ENCODE measurements at places on chromosomes 12 and 14. TPM values are rescaled to one million over a fixed set of nuclear protein-coding genes. Genes with fewer than 3 reads are reported as not detected.

GRCh38 chr12:44874981-44875416 is 1.1 kb downstream of the NELL2 start:
- H3K36me3 ChIP-seq = peaks cover 12% of the 10 kb centered on the region
- peaks cover 2% of the 10 kb centered on the region for H3K27me3 ChIP-seq
- H3K4me3 ChIP-seq = peak overlapping the region; percentile 96
- peak; percentile 45 for DNase-seq
- H3K27ac ChIP-seq = peak overlapping the region; percentile 91

Gene C14orf180
- not detected for total RNA-seq

Gene KRT2
- total RNA-seq = not detected

DNA sequence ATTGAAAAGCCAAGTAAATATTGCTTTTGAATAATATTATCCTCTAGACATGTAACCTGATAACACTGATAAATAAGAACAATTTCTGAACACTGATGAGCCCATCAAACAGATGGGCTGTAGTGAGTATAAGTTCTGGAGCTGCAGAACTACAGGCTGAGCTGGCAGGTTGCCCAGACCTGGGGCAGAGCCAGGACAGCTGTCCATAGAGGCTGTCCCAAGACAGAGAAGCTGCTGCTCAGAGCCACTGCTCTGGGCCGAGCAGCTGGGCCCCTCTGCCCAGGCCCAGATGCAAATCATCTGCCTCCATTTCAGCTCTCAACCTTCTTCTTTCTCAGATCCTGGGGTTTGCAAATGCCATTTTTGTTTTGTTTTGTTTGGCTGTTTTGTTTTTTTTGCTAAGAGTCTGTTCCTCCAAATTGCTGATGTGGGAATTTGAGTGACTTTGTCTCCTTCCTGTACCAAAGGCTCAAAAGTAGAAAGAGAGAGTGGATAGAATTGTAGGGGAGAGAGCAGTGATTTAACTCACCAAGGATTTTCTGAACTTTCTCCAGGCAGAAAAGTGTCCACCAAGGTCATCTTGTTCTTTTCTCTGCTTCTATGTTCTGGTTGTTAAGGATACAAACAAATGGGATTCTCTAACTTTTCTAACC is 4.0 kb upstream of the TESPA1 start:
- no peak for DNase-seq
- H3K27me3 ChIP-seq = no peaks in the 10 kb centered on the region
- H3K27ac ChIP-seq = peak overlapping the region; percentile 32
- peaks cover 44% of the 10 kb centered on the region for H3K4me1 ChIP-seq
- no peak overlapping the region for H3K4me3 ChIP-seq

GRCh38 chr14:99118946-99119345 is 153.1 kb downstream of the BCL11B start:
- H3K36me3 ChIP-seq = no peaks in the 10 kb centered on the region
- H3K27me3 ChIP-seq = peaks cover 10% of the 10 kb centered on the region
- DNase-seq = no peak

GRCh38 chr12:86623267-86623666 is 367.1 kb upstream of the MGAT4C start:
- H3K36me3 ChIP-seq = no peaks in the 10 kb centered on the region
- H3K27ac ChIP-seq = no peak overlapping the region
- H3K4me1 ChIP-seq = no peaks in the 10 kb centered on the region
- no peaks in the 10 kb centered on the region for H3K27me3 ChIP-seq
- no peak for DNase-seq

DNA sequence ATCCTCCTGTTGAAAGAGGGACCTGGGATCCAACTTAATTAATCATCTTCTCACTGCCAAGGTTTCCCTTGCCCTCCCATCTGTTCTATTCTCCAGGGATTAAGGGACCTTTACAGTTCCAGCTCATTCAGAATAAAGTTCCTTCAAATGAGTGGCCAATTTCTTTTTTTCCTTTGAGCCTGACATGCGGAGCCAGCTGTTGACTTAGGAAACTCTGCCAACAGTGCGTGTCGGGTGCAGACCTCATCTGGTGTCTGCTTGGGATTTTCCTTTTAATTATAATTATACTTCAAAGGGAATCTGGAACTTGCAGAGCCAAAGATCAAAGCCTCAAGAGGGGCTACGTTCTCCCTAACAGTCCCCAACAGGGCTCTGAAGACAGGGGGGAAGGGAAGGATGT is 64.8 kb downstream of the CCDC60 start:
- no peaks in the 10 kb centered on the region for H3K36me3 ChIP-seq
- H3K4me1 ChIP-seq = no peaks in the 10 kb centered on the region
- DNase-seq = no peak
- no peak overlapping the region for H3K27ac ChIP-seq
- no peak overlapping the region for H3K4me3 ChIP-seq

- H3K36me3 ChIP-seq = no peaks in the 10 kb centered on the region
- H3K4me1 ChIP-seq = no peaks in the 10 kb centered on the region
- no peak for DNase-seq
- H3K27ac ChIP-seq = no peak overlapping the region
- no peak overlapping the region for H3K4me3 ChIP-seq
Measured at GRCh38 chr14:63308723-63309317, 9.9 kb downstream of the GPHB5 start.

GRCh38 chr12:19998961-19999804 is 369.2 kb upstream of the PDE3A start:
- no peak overlapping the region for H3K27ac ChIP-seq
- DNase-seq = no peak
- H3K27me3 ChIP-seq = peaks cover 2% of the 10 kb centered on the region
- no peaks in the 10 kb centered on the region for H3K36me3 ChIP-seq
- no peaks in the 10 kb centered on the region for H3K4me1 ChIP-seq

GRCh38 chr14:23168246-23168645 is 15.2 kb downstream of the SLC7A8 start:
- H3K27ac ChIP-seq = no peak overlapping the region
- H3K4me3 ChIP-seq = no peak overlapping the region
- H3K4me1 ChIP-seq = peaks cover 7% of the 10 kb centered on the region
- no peak for DNase-seq
- no peaks in the 10 kb centered on the region for H3K36me3 ChIP-seq
- no peaks in the 10 kb centered on the region for H3K27me3 ChIP-seq

Measured in activated naive CD8-positive, alpha-beta T cell treated with anti-CD3 and anti-CD28 coated beads, Interleukin-2, amount 10 ng/mL, durations not matched to agents 7 days and 5 days (primary cell).